ENCODE measurements at places on chromosomes 7 and 10.

- DNase-seq, result no peak
Measured at GRCh38 chr10:125783957-125784356, 8.3 kb upstream of the MMP21 start.

GRCh38 chr7:12322903-12323300 lies 80.8 kb downstream of the VWDE start:
- no peak for DNase-seq

GRCh38 chr7:12436896-12437535 lies 33.4 kb upstream of the VWDE start:
- DNase-seq, result no peak

GRCh38 chr10:115001506-115002381 lies 63.7 kb downstream of the TRUB1 start:
- no peak for DNase-seq

DNA sequence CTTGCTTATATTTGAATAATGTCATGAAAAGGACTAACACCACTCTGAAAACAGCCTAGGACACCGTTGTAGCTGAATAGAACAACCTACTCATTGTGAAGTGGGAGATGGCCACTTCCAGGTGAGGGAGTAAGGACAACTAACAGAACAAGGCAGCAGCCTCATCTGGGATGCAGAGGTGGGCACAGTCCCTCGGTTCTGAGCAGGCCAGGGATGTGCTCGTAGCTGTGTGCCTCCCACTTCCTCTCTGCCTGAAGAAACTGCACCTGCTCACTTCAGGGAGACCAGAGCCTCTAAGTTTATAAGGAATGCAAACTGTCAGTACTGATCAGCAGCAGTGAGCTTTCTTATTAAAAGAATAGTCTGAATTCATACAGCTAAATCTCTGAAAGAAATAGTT lies 2.5 kb downstream of the VSTM4 start:
- no peak for DNase-seq

DNA sequence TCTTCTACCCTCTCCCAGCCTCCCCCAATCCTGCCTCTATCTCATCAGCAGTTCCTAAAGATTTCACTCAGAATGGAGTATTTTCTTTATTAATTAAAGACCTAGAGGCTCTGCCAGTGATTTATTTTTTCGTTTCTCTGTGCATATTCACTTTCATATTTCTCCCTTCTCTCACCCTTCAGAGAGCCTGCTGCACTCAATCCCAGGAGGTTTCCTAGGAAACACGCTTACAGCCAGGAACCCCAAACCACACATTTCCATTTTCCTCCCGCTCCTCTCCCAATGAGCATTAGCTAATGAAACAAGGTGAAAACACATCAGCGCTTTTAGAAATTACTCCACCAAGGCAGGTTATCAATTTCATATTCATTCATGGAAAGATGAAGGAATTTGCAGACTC lies 180.2 kb downstream of the FRMD4A start:
- no peak for DNase-seq

- no peak for DNase-seq
Measured at GRCh38 chr7:22814261-22815208, 8.1 kb downstream of the TOMM7 start.

GRCh38 chr10:101484175-101484745 lies 103.8 kb downstream of the POLL start:
- DNase-seq, result no peak
